ENCODE measurements at places on chromosomes 2 and 18.

DNA sequence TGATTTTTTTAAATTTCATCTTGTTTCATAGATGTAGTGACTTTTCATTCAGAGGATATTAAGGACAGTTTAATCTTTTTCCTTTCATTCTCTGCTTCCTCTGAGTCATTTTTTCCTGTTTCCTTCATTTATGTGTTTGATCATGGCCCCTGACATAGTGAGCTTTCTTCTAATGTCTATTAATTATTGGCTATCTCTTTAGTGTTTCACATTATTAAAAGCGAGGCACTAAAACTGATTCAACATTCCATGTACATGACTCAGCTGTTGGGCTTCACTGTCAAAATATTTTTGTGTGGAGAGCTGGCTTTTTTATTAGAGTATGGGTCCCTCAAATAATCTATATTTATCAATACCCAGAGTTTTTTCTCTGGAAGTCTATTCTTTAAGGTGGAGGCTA, 125.8 kb downstream of the THSD7B start:
- DNase-seq, result no peak

- no peak for DNase-seq
These were observed 44.9 kb downstream of the RBBP8 start for GRCh38 chr18:22977847-22978701.

- DNase-seq, result no peak
These were observed 13.2 kb downstream of the SPATS2L start for GRCh38 chr2:200319548-200320337.

- no peak for DNase-seq
These were observed 1.5 kb upstream of the SULT1C2 start for GRCh38 chr2:108287169-108287568.

GRCh38 chr2:138607746-138608145, 106.2 kb downstream of the SPOPL start:
- DNase-seq, result no peak

DNA sequence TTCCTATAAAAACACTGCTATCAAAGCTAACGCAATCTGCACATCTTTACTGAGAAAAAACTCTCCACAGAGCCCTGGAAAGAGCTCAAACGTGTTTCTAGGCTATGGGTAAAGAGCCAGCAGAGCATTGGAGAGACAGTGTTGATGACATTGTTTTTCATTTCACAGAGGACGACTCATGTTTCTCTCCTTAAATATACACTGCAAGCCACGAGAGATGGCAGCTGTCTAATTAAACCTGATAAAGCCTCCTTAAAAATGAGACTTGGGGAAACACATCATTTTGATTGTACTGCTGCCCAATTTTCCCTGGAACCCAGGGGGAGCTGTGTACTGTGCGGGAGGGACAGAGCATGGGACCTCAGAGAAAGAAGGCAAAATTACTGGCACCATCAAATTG, 294.3 kb upstream of the SETBP1 start:
- DNase-seq, result no peak

GRCh38 chr2:238786379-238786778, 61.5 kb upstream of the TWIST2 start:
- DNase-seq, result no peak

- no peak for DNase-seq
These were observed 150.3 kb downstream of the UBE2E3 start for GRCh38 chr2:181130686-181131085.

DNA sequence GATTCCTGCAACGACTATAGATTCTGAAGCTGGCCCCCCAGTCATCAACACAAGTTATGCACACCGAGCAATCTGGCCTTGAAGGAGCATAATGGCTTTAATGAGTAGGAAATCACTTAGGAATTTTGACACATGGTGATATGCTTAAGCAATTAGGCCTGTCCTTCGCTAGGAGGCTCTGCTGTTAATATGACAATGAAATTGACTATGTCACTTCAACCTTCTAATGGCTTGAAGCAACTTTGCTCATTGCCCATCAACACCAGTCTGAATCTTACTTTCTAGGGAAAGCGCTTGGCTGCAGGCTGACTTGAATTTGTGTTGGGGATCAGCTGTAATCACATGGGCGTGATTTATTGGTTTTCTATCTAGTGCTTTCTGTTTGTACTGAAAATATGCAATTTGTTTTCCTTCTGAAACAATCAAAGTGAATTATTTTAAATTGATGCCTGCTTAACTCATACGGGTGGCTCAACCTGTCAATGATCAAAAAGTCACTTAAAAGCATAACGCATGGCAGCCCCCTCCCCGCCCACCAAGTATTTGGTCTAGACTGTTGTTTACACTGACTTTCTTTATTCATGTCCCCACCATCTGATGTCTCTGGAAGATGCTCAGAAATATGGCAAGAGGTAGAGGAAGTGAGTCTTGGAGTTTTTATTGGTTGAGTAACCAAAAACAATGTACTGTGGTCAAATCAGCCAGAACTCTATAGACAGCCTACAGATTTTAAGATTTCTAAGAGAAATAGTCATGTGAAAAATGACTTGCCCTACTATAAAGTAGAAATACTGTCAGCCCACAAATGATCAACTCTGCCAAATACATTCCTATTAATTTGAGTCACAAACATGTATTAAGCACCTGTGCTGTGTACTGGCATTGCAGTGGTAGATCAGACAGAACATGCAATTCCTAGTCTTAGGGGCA, 344.9 kb downstream of the RBM43 start:
- DNase-seq, result no peak

DNA sequence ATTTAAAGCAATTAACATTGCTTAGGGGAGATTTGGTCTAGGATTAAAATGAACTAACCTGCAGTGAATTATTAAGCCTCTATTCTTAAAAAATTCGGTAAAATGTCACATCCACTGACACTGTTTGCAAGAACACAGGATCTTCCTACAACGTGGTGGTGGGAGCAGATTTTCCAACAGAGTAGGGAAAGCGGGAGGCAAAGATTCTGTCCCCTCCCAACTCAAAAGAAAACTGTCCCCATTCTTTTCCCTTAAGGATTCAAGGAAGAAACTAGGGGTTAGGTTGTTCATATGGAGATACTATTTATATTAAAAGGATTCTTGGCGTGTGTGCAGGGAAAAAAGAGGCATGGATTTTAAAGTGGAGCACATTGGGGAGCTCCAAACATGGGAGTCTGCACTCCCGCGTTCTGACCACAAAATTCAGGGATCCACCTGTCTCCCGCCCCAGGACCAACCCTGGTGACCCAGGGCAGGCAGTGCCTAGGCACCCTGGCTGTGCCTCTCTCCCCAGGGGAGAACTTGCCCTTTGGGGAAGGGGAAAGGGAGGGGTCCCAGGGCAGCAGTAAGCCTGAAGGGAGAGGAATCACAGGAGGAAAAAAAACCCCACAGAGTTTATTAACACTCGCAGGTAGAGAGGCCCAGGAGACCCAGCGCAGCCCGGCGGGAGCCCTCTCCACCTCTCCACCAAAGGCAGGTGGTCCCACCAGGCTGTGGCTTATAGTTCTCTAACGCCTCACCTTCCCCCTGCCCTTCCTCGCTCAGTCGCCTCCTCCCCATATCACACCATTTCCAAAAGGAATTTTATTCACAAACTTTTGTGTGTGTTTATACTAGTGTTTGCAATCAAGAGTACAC, 2.3 kb downstream of the PTGR3 start:
- no peak for DNase-seq

GRCh38 chr2:82198809-82199492, 1894.4 kb upstream of the LRRTM1 start:
- no peak for DNase-seq

- no peak for DNase-seq
These were observed 120.2 kb upstream of the SPOPL start for GRCh38 chr2:138381373-138381772.

DNA sequence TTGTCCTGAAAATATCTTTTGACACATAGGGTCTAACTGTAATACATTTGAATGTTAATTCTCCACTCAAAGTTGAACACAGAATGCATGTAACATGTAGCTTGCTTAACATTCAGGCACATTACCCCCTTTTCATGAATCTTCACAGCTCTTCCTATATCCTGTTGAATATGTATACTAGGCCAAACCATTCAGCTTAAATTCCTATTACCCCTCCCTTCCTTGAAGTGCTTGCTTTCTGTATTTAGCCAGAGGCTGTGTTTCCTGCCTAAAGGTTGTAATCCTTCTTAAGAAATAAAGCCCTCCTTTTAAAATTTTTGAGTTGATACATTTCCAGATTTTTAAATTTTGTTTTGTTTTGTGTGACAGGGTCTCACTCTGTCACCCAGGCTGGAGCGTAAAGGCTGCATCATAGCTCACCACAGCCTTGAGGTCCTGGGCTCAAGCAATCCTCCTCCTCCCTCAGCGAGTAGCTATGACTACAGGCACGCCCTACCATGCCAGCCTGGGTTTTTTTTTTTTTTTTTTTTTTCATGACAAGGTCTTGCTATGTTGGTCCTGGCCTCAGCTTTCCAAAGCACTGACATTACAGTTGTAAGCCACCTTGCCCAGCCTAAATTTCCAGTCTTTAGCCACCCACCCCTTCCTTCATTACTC, 357.6 kb downstream of the DSC3 start:
- no peak for DNase-seq

DNA sequence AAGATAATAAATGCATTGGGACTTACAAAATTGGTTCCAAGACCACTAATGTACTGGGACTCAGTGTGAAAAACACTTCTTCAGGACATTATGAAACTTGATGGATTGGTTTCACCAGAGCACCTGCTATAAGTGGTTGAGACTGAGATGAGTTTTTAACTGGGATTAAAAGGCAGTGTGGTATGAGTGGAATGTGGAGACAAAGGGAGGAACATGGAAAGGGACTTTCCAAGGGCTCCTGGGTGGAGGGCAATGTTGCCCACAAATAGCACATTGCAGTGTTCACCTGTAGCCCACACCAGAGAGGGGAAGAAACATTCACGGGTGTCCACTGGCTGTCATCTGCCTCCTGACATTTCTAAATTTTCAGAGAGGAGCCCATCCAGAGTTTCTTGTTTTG, 253.3 kb upstream of the TANK start:
- no peak for DNase-seq

DNA sequence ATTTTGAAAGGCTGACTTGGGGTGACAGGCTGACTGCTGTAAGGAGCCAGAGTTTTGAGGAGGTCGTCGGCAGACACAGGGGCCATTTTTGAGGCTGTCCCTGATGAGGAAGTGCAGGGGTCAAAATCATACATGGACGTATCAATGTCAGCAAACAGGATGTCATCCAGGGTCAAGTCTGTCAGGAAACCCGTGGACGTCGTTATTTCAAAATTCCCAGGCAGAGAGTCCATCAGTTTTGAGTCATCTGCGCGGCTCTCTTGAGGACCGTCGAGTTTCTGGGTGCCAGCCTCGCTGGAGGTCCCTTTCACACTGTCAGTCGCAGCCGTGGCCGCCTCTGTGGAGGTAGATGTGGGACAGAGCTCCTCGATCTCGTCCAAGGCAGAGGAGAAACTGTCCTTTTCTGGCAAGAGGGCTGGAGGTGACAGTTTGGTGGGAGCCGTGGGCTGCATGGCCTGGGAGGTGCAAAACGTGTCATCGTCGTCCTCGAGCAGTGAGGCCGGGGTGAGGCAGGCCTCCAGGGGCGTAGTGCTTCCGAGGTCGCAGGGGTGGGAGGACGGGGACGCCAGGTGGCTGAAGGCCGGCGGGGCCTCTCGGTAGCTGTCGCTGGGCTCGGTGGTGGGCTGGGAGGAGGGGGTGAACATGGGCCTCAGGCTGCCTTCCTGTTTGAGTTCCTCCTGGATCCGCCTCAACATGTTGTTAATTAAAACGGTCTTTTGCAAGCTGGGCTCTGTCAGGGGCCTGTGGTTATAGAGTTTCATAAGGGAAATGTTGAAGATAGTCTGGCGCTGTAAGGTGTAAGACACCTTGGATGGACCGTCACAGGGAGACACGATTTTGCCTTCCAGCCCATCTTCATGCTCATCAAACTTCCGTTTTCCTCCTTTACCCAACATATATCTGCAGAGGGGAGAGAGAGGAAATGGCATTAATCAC, 17.5 kb downstream of the SERTAD2 start:
- DNase-seq, result no peak

- DNase-seq, result no peak
These were observed 213.1 kb upstream of the GULP1 start for GRCh38 chr2:188078534-188078933.

- peak; percentile 11 for DNase-seq
These were observed 97.2 kb downstream of the AGPS start for GRCh38 chr2:177489719-177490301.

- no peak for DNase-seq
These were observed 592.7 kb upstream of the VRK2 start for GRCh38 chr2:57453945-57454344.

- peak; percentile 27 for DNase-seq
These were observed 821 bp upstream of the EPHA4 start for GRCh38 chr2:221572821-221573429.

DNA sequence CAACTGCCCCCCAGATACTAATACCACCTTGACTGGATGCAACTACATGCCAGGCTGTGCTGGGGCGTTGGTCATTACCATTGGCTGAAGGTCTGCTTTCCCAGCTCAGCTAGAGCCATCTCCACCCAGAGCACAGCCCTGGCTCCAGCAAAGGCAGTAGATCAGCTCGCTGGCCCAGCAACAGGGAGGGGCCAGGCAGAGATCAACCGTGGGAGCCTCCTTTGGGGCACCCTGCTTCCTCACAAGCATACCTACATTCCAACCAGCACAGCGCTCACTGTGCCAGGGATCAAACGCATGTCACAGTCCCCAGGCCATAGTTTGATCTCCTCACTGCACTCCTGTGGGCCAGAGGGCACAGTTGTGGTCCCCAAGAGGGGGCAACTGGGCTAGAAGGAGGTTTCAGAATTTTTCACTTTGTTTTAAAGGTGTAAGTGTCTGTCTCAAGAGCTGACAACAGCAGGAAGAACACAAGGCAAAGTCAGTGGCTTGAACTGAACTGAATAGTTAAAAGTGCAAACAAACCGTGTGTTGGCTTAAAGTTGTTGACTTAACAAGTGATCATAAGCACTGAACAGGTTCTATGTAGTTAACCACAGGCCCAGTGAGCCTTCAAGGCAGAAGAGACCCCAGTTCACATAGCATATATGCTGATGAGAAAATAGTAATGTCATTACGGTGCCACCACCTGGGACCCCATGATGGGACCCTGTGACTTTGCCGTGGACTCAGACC, 70.1 kb upstream of the BZW1 start:
- peak; percentile 40 for DNase-seq

DNA sequence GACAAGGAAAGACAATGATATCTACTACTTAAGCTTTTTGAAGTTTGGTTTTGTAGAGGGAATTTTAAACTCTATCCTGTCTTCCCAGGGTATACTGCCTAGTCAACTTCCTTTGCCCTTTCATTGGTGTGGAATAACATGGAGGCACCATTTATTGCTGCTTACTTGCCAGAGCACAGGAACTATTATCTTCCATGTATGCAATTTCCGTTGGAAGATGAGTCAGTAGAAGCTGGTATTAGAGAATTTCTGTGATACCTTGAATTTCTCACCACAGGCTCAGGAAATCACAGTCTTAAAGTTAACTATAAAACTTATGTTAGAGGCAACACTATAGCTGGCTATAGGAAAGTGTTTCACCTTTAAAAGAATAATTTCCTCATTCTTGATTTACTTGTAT, 40.9 kb upstream of the RGPD4 start:
- no peak for DNase-seq

DNA sequence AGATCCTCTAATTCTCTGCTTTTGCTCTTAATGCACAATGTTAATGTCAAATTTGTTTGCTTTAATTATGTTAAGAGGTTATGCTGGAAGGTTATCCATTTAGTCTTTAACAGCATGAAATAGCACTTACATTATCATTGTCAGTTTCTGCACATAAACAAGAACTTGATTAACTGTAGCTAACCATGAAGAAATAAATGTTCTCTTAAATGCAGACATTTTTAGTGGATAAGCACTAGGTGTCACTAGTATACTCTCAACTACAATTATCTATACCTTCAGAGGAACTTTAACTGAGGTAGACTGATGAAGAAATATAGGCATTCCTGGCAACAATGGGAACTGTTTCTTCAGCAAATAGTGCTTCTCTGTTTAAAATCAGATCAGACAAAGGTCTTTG, 178.8 kb upstream of the CHST9 start:
- DNase-seq, result peak; percentile 6
